Activated CD4-positive, alpha-beta T cell treated with anti-CD3 and anti-CD28 coated beads, Interleukin-2, amount 50 U/mL, for 1 hour (primary cell): ENCODE measurements at places on chromosomes 12 and 14.

DNA sequence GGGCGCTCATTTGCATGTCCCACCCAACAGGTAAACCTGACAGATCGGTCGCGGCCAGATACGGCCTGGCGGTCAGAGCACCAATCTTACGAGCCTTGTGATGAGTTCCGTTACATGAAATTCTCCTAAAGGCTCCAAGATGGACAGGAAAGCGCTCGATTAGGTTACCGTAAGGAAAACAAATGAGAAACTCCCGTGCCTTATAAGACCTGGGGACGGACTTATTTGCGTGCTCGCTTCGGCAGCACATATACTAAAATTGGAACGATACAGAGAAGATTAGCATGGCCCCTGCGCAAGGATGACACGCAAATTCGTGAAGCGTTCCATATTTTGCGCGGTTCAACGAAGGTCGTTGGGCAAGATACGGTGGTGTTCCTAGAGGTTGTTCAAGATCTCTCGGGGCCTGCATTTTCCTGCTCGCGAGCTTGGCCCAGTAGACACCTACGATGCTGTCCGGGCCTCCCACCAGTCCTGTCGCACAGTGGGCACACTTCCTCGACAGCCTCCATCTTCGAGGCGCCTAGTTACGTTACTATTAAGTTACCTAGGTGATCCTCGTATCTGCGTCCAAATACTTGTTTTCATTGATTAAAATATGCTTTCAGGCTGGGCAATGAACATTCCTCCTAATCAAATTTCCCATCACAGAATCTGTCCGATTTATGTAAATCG lies at the start of gene RNU6-7:
Gene RNU6-7 (plus strand): TSS at position 230 of the 675 bp plus-strand sequence.
- peak; percentile 27 for DNase-seq

DNA sequence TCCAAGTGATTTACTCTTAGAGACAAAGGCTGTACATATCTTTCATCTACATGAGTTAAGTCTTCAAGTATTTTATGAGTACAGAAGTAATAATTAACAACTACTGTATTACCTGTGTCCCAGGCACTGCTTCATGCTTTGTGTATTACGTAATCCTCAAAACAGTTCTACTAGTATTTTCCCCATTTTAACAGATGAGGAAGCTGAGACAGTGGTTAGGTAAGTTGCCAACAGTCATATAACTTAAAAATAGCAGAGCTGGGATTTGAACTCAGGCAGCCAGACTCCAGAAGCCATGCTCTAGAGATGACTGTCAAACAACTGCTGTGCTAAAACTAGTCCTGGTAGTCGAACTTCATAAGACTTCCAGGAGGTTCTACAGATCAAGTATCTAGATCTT lies 10.7 kb downstream of the TRMT5 start:
- DNase-seq = no peak

GRCh38 chr12:104494137-104494792 lies 37.5 kb downstream of the CHST11 start:
- peak; percentile 55 for DNase-seq

DNA sequence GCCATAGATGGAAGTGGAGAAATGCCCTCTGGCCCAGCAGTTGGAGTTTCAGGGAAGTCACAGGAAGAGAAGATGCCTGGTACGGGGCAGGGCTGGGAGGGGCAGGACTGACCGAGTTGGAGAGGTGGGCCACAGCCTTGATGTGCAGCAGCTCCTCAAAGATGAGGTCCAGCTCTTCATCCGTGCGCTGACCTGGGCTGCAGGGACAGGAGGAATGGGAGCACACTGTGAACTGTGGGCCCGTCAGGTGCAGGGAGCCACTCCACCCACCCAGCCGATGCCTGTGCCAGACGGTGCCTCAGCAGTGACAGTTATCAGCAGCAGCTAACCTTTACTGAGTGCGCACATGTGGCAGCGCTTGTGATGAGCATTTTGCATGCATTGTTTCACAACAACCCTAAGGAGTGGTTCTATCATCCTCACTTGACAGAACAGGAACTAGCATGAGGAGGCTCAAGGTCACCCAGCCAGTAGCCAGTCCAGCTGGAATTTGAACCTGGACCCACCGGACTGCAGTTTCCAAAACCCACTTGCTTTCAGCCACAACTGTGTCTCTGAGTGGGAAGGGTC lies 8.4 kb downstream of the RAPGEF3 start:
- DNase-seq = no peak

GRCh38 chr12:50545786-50546185 lies 41.0 kb downstream of the DIP2B start:
- DNase-seq = no peak

- DNase-seq = no peak
Measured at GRCh38 chr12:53258541-53259539, 9.3 kb upstream of the ESPL1 start.

DNA sequence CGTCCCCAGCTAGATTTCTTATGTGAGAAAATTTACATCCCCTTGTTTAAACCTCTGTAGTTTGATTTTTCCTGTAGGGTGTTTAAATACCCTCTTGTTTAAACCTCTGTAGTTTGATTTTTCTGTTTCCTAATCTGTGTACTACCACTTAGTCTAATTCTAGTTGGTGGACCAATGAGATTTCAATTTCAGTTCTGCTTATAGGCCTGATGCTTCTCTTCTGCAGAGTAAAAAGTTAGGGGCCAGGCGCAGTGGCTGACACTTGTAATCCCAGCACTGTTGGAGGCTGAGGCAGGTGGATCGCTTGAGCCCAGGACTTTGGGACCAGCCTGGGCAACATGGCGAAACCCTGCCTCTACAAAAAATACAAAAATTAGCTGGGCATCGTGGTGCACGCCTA lies 11.5 kb downstream of the UBC start:
- no peak for DNase-seq

- DNase-seq = no peak
Measured at GRCh38 chr12:104942075-104942474, 16.0 kb downstream of the SLC41A2 start.

- DNase-seq = no peak
Measured at GRCh38 chr14:38743966-38744584, 359.0 kb downstream of the SEC23A start.

DNA sequence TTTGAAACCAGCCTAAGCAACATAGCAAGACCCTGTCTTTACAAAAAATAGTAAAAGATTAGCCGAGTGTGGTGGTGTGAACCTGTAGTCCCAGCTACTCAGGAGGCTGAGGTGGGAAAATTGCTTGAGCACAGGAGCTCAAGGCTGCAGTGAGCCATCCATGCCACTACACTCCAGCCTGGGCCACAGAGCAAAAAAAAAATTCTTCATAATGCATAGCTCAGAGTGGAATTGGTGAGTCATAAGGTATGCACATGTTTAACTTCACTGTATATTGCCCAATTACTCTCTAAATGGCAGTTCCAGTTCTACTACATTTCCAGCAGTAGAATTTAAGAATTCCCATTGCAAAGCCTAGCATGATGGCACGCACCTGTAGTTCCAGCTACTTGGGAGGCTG lies 26.8 kb upstream of the CLIP1 start:
- no peak for DNase-seq

- no peak for DNase-seq
Measured at GRCh38 chr12:60324746-60325145, 728.9 kb downstream of the SLC16A7 start.

DNA sequence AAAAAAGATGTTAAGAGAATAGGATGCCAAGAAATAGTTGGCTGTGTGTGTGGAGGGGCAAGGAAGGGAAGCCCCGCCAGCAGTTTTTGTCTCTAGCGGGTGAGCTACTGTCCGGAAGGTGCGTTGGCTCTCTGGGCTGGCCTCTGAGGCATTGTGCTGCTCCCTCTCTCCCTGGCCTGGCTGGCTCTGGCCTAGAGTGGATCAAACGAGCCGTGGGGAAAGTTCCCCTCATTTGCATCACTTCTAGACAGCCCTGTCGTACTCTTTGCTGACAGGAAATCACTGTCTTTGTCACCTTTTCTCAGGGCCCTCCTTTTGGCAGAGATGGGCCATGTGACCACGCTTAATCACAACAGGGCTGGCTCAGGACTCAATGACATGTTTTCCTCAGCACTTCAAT lies 236.1 kb upstream of the NPAS3 start:
- no peak for DNase-seq

DNA sequence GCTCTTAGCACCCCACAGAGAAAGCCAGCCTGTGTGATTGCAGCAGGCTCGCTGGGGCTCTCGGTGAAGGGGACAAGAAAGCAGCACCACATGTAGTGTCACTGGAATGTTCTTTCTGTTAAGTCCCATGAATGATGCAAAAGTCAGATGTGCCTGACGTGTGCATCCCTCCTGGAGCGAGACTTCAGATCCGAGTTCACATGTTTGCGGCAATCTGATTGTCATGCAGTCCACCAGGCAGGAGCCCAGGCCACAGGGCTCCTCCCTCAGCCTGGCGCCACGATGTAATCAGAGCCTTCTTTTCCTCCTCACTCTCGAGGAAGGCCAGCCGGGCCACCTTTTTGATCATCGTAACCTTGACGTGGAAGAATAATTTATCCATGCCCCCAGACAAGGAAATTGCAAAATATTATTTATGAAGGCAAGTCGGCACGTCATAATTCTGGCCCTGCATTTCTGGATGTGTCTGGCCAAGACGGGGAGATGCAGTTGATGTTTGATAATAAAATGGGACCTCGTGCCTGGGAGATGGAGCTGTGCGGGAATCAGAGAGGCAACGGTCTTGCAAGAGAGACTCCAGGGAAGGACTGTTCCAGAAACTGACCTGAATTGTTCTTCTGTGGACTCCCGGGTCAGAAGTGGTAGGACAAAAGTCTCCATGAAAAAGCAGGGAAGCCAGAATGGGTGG lies 214.6 kb downstream of the PHETA1 start:
- DNase-seq = no peak

- no peak for DNase-seq
Measured at GRCh38 chr12:39332661-39333175, 110.2 kb downstream of the KIF21A start.

GRCh38 chr14:99237288-99237687 lies 34.7 kb downstream of the BCL11B start:
- DNase-seq = no peak

DNA sequence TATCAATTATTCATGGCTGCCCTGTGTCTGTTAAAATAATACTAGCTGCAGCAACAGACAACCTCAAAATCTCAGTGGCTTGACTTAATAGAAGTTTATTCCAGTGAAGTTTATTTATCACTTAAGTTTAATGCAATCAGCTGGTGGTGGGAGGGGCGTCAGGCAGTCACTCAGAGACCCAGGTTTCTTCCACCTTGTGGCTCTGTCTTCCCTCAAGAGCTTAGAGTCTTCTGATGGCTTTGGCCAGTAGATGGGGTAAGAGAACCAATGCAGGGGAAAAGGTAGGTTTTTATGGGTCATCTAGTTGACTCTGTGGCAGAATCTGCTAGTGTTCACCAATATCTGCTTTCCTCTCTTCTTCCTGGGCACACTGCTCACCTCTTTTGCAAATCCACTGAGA lies 668.9 kb downstream of the AACS start:
- DNase-seq = no peak

GRCh38 chr14:72472845-72473244 lies 421.1 kb downstream of the DPF3 start:
- DNase-seq = no peak

DNA sequence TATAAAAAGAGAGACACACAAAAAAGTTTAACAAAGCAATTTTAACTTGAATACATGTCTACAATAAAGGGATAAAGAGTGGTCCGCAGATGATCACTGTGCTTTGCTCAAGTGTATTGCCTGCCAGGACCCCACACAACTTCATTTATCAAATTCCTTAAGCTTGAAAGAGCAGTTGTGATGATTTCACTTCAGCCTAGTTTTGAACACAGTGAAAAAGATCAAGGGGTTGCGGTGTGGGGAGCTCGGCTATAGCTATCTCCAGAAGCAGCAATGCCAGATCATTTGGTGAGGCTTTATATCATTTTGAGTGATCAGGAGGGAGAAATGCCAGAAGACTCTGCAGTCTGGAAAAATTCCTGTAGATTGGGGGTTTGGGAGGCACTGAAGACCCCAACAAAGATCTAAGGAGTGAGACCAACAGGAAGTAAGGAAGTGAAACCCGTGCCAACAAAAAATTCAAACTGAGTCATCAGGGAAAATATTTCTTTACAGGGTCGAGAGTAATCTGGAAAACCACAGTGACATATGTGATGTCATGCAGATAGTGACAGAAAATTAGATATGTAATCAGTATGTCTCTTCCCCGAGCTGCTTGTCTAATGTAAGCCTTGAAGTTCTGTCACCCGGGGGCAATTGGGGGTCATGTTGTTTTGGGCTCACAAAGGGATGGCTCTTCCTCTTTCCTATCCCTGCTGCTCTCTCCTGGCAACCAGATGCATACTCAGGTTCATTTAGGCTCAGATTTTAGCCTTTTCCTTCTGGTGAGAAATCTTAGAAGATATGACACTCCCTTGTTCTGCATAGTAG lies 221.8 kb downstream of the MSRB3 start:
- DNase-seq = no peak

DNA sequence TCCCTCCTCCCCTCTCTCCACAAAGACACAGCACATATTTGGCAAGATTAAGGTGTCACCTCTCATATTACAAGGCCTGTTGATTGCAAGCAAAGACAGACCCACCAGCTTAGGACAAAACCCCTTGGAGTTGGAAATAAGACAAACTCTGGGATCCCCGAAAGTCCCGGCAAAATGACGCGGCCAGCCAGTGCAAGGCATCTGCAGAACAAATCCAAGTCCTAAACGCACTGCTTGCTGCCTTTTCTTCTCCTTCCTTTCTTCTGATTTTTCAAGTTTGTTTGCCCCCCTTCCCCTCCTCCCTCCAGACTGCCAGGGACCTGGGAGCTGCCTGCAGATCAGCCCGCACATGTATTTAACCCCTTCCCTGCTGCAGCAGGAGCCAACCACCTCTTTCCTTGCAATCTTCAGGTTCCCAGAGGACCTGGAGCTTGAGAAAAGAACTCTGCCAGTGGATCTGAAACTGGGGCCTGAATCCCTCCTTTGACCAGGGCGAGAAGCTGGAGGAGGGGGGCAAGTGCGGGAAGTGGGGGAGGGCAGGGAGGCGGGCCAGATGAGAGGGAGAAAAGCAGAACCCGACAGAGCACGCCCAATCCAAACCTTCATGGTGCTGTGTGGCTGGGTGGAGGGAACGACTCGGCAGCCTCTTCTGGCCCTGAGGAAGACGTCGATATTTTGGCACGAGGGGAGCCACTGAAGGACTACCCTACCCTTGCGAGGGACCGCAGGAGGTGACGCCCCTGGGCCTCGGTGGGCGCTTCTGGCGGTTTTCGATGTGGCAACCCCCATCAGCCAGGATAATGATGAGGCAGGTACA lies 2.0 kb upstream of the NTF3 start:
- no peak for DNase-seq
